ENCODE measurements at places on chromosomes 2 and 18. TPM values are rescaled to one million over a fixed set of nuclear protein-coding genes. Genes with fewer than 3 reads are reported as not detected.

The ESPNL gene
- 3.0 TPM for total RNA-seq

The IL36G gene
- not detected for total RNA-seq

DNA sequence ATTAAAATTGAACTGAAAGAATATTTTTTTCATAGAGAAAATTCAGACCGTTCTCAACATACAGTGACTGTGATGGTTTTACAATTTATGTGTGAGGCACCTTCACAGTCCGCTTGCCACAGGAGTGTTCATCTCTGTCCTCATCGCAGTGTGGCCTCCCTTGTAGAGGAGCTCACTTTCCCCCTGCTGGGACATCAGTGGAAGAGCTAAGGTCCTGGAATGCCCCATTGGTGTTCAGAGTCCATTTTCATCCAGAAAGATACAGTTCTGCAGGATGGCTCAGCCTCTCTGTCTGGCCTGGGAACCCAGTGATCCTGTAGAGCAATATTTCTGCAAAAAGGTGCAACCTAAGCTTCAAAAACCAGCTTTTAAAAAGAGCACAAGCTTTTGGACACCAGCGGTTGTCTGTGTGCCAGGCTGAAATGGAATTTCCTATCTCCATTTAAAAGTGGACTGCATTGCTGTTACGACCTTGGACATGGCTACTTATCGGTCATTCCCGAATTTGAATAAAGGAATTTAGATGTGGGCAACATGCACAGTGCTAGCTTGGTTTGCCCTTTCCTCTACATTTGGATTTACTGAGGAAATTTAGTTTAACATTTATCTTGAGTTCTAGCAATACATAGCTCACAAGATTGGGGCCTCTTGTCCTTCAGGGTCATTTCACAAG lies 26.7 kb upstream of the FAM237A start:
- H3K27me3 ChIP-seq, result no peaks in the 10 kb centered on the region
- H3K36me3 ChIP-seq, result no peaks in the 10 kb centered on the region
- H3K4me1 ChIP-seq, result no peaks in the 10 kb centered on the region

The SETBP1 gene
- 30.7 TPM for total RNA-seq

DNA sequence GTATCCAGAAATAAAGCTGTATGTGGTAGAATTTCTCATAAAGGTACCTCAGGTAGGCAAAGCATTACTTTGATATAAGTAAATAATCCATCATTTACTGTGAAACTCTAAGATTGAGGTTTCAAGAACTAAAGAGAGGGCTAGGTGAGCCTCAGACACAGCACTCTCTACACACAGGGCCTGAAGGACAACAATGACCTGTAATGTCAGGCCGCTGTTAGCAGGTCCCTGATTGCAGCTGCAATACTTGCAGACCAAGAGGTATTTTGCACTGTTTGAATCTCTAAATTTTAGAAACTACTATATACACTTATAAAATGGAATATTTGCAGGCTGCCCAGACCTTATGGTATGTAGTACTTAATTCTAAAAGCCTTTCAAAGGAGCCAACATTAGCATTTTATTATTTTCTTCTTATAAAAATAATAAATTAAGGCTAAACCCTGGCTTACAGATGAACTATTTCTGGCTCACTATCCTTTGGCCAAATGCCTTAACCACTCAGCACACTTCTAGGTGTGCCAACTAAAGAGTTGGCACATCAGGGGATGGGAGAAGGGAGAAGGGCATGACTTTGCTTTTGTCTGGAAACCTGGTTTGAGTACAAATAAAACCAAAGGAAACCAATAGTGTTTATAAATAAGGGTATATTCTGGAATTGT lies 66.7 kb upstream of the SLC39A10 start:
- no peaks in the 10 kb centered on the region for H3K27me3 ChIP-seq
- peak overlapping the region; percentile 33 for H3K27ac ChIP-seq
- H3K4me3 ChIP-seq, result no peak overlapping the region
- H3K36me3 ChIP-seq, result no peaks in the 10 kb centered on the region
- no peak for DNase-seq
- H3K4me1 ChIP-seq, result peaks cover 4% of the 10 kb centered on the region

The CCDC102B gene
- 78.8 TPM for total RNA-seq

- H3K36me3 ChIP-seq, result no peaks in the 10 kb centered on the region
- no peak for DNase-seq
- H3K27ac ChIP-seq, result no peak overlapping the region
- H3K27me3 ChIP-seq, result no peaks in the 10 kb centered on the region
- H3K4me3 ChIP-seq, result no peak overlapping the region
- no peaks in the 10 kb centered on the region for H3K4me1 ChIP-seq
These were observed 5.3 kb downstream of the GPC1 start for GRCh38 chr2:240440704-240441320.

DNA sequence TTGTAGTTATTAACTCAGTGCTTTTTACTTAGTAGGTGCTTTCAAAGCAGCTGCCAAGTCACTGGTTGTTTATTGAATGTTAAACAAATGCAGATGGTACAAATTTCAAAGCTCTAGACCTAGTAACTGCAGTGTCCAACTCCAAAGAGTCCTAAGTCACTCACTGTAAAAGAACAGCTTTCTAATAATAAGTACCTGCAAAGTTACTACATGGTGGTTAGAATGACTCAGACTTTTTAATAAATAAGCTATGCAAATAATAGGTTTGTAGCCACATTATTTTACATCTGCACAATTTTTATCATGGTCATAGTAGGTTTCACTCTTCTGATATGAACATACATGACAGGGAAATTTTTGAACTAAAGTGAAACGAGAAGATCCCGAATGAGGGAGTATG lies 1620.4 kb upstream of the CELF4 start:
- DNase-seq, result no peak
- H3K27ac ChIP-seq, result no peak overlapping the region
- H3K36me3 ChIP-seq, result no peaks in the 10 kb centered on the region
- no peak overlapping the region for H3K4me3 ChIP-seq

The GPBAR1 gene
- total RNA-seq, result 3.2 TPM

DNA sequence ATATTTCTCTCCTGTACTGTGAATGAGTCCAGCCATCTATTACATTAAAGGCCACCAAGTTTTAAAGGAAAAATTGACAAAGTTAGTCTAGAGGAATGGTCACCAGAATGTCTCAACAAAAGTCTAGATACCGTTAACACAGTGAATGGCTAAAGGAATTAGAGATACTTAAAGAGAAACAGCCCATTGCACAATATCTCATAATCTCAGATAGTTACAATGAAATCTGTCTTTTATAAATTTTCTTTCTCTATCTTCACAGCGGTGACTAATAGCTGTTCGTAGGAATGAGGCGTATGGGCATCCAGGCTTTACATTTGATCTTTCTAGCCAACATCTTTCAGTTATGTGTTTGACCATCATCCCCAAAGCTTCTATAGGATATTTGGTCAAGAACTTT lies 30.6 kb downstream of the R3HDM1 start:
- no peak overlapping the region for H3K27ac ChIP-seq
- H3K4me3 ChIP-seq, result no peak overlapping the region
- H3K27me3 ChIP-seq, result no peaks in the 10 kb centered on the region

GRCh38 chr18:26745288-26746181 lies 120.0 kb downstream of the AQP4 start:
- no peak overlapping the region for H3K4me3 ChIP-seq
- no peak for DNase-seq
- H3K27me3 ChIP-seq, result no peaks in the 10 kb centered on the region
- H3K36me3 ChIP-seq, result no peaks in the 10 kb centered on the region

The KCNG2 gene
- 0.80 TPM for total RNA-seq

The DSEL gene
- total RNA-seq, result 9.0 TPM

GRCh38 chr2:221143231-221143630 lies 428.9 kb downstream of the EPHA4 start:
- no peaks in the 10 kb centered on the region for H3K4me1 ChIP-seq
- H3K36me3 ChIP-seq, result no peaks in the 10 kb centered on the region
- no peak overlapping the region for H3K4me3 ChIP-seq
- H3K27me3 ChIP-seq, result no peaks in the 10 kb centered on the region
- H3K27ac ChIP-seq, result no peak overlapping the region

The CRYGD gene
- not detected for total RNA-seq

The DUSP19 gene
- total RNA-seq, result 4.8 TPM

- H3K27me3 ChIP-seq, result no peaks in the 10 kb centered on the region
- DNase-seq, result no peak
- H3K36me3 ChIP-seq, result no peaks in the 10 kb centered on the region
- no peak overlapping the region for H3K27ac ChIP-seq
- H3K4me3 ChIP-seq, result no peak overlapping the region
These were observed 22.7 kb upstream of the DSC1 start for GRCh38 chr18:31185186-31185950.

The INSIG2 gene
- 40.6 TPM for total RNA-seq

DNA sequence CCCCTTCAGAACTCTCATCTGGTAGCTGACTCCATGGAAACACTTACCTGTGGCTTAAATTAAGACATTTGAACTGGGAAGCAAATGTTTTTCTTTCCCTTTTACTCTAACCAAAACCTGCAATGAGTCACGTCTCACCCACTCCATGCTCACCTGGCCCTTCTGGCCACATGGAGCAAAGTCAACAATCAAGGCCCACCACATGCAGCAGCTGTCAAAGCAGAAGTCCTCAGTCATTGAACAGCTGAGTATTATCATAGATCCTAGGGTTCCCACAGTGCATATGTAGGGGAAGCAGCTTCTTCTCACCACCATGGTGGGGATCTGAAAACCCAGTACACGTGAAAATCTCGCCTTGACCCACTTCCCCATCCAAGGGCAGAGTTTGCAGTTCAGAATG lies 12.3 kb upstream of the MEP1B start:
- no peaks in the 10 kb centered on the region for H3K4me1 ChIP-seq
- H3K27me3 ChIP-seq, result no peaks in the 10 kb centered on the region
- H3K36me3 ChIP-seq, result no peaks in the 10 kb centered on the region
- DNase-seq, result no peak
- no peak overlapping the region for H3K4me3 ChIP-seq

The RTP5 gene
- total RNA-seq, result 0.09 TPM

The MEP1B gene
- not detected for total RNA-seq

The FBXO41 gene
- 5.0 TPM for total RNA-seq

DNA sequence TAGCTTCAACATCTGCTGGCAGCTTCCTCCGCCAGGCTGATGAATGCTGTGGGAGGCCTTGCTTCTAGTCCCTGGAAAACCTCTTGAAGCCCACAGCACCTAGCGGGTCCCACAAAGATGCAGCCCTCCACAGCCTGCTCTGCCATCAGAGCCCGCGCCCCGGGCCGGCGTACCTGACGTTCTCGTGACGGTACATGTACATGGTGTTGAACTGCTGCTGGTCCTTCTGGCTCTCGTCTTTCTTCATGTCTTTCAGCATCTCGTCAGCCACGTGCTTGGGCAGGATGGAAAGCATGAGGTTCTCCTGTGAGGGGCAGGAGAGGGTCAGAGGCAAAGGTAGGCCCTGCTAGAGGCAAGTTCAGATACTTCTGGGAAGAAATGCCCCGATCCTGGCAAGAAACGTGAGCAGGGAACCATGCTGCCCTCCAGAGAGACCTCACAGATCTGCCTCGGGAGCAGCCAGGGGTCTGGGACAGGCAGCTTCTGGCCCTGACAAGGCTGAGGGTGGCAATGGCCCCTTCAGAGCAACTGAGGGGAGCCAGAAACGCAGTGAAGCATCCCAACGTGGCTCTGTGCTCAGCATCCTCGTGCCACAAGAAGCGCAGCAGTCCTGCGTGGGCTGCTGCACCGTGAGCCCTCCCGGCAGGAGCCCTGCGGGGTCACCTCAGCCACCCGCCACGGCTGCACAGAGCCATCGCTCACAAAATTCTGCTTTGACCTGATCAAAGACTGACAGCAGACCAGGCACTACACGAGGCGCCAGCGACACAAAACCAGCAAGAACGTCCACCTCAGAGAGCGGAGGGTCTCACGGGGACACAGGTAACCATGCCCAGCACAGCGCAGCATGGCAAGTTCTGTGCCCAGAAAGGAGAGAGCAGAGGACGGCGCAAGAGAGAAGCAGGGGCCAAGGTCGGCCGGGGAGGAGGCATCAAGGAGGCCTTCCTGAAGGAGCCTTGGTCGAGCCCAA lies 49.1 kb downstream of the CENPO start:
- DNase-seq, result no peak
- H3K27ac ChIP-seq, result no peak overlapping the region
- no peak overlapping the region for H3K4me3 ChIP-seq
- H3K4me1 ChIP-seq, result peaks cover 10% of the 10 kb centered on the region
- no peaks in the 10 kb centered on the region for H3K27me3 ChIP-seq
- H3K36me3 ChIP-seq, result peaks cover 10% of the 10 kb centered on the region

- no peaks in the 10 kb centered on the region for H3K27me3 ChIP-seq
- H3K4me3 ChIP-seq, result no peak overlapping the region
- H3K27ac ChIP-seq, result no peak overlapping the region
- H3K36me3 ChIP-seq, result no peaks in the 10 kb centered on the region
- no peak for DNase-seq
These were observed 116.1 kb upstream of the RAB6C start for GRCh38 chr2:129863350-129863749.

- no peak for DNase-seq
- peaks cover 16% of the 10 kb centered on the region for H3K4me1 ChIP-seq
- H3K27me3 ChIP-seq, result no peaks in the 10 kb centered on the region
- H3K4me3 ChIP-seq, result no peak overlapping the region
- H3K36me3 ChIP-seq, result no peaks in the 10 kb centered on the region
These were observed 73.8 kb downstream of the HDAC4 start for GRCh38 chr2:239326831-239327535.

GRCh38 chr2:161031511-161031910 lies 128.7 kb upstream of the TANK start:
- H3K36me3 ChIP-seq, result no peaks in the 10 kb centered on the region
- no peaks in the 10 kb centered on the region for H3K27me3 ChIP-seq
- no peaks in the 10 kb centered on the region for H3K4me1 ChIP-seq
- no peak overlapping the region for H3K27ac ChIP-seq
- DNase-seq, result no peak
- no peak overlapping the region for H3K4me3 ChIP-seq

GRCh38 chr2:80496775-80497174 lies 192.2 kb upstream of the LRRTM1 start:
- H3K4me1 ChIP-seq, result no peaks in the 10 kb centered on the region
- H3K27me3 ChIP-seq, result no peaks in the 10 kb centered on the region

All from lung (tissue), 17 donors.